ENCODE measurements at places on chromosomes 16 and 17.

GRCh38 chr17:37774504-37774903 is 29.6 kb upstream of the HNF1B start:
- no peak for DNase-seq

- DNase-seq = no peak
These were observed 166.5 kb downstream of the STX8 start for GRCh38 chr17:9408868-9409829.

GRCh38 chr16:75922250-75922649 is 196.0 kb upstream of the CPHXL start:
- no peak for DNase-seq

GRCh38 chr17:16938031-16938430 is 33.9 kb downstream of the TNFRSF13B start:
- DNase-seq = no peak

GRCh38 chr17:41586863-41587495 is at the start of gene KRT14:
Gene KRT14, minus strand, starts transcription at chr17:41586895. Its CDS starts 61 bp downstream, at chr17:41586834.
- DNase-seq = no peak

- DNase-seq = no peak
These were observed 47.5 kb downstream of the ADCY7 start for GRCh38 chr16:50313596-50314478.

DNA sequence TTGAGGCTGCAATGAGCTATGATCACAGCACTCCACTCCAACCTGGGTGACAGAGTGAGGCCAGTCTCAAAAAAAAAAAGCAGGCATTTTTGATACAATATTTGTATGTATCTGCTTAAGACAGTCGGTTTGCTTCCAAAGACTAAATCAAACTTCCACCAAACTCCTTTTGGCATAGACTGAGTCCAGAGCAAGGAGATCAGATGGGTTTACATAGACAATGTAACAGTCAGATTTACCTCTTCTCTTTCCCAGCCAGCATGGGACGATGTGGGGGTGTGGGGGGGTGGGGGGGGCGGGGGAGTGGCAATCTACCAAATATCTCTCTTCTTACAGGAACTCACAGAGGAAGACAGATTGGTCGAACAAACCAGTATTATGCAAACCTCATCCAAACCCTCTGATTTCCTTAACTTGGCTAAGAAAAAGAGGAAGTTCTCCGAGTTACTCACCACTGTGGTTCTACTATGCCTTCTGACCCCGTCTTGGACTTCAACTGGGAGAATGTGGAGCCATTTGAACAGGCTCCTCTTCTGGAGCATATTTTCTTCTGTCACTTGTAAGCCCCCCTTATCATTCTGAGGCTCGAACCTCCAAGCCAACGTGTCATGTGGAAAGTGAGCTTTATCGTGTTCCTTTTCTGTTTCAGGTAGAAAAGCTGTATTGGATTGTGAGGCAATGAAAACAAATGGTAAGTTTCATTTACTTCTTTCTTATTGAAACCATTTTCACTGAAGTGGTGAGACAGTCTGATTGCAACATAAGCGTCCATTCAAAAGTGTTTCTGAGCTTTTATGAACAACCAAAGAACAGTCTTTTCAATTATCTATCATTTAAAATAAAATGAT is at the start of gene MILR1:
TSS of gene MILR1 (plus strand) at position 451 of the 848 bp plus-strand sequence. CDS start at position 505, 54 bp downstream.
- no peak for DNase-seq

DNA sequence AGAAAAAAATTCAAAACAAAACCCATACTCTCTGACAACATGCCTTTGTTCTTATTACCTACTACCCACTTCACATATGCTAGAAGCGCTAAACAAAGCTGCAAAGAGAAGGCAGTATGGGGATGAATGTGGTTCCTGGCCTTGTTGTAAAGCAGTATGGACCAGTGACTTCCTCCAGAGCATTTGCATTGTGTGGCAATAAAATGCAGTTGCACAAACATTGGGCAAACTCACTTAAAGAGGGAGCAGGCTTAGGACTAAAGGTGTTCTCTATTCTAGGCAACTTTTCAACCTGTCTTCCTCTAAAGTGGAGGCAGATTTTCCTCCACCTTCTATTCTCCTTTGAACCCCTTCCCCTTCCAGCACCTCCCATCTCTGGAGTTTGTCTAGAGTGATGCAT is 17.1 kb downstream of the TMIGD1 start:
- DNase-seq = no peak

All from progenitor cell of endocrine pancreas (in vitro differentiated cells).